Stimulated activated CD8-positive, alpha-beta memory T cell treated with anti-CD3 and anti-CD28 coated beads, Interleukin-4, amount 100 ng/mL, for 1 hour (primary cell): ENCODE measurements at places on chromosomes 7 and 10.

DNA sequence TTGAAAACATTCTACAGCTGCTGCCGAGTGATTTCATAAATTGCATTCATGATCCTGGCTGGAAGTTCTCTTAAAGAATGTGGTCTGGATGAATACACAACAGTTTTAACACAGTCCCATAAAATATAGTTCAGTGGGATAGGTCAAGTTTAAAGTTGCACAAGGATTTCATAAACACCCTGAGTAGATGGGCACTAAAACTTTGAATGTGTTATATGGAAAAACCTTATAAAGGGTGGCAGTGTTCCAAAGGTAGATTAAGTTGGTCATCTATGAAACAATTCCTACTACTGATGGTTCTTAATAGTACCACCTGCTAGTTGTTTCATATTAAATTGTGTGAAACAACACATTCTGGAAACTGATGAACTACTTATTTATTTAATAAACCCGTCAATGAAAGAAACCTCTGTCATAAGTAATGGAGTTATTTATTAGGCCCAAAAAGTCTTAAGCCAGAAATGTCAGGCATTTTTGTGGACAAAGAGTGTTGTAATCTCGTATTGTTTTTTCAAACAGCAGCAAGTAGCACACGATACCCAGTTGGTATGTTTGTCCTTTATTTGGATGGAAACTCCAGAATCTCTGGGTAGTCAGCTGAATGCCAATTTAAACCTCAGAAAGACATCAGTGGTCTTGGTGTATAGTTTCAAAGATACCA, 14.3 kb upstream of the RPA3 start:
- no peak for DNase-seq

DNA sequence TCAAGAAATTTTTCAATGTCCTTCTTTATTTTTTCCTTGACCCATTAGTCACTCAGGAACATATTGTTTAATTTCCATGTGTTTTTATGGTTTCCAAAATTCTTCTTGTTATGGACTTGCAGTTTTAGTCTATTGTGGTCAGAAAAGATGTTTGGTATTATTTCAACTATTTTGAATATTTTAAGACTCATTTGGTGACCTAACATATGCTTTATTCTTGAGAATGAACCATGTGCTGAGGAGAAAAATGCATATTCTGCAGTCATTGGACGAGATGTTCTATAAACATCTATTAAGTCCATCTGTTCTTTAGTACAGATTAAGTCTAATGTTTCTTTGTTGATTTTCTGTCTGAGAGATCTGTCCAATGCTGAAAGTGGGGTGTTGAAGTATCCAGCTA, 42.3 kb upstream of the MDFIC start:
- no peak for DNase-seq

- DNase-seq: no peak
Observed at GRCh38 chr10:132044803-132045202, 20.9 kb upstream of the JAKMIP3 start.

DNA sequence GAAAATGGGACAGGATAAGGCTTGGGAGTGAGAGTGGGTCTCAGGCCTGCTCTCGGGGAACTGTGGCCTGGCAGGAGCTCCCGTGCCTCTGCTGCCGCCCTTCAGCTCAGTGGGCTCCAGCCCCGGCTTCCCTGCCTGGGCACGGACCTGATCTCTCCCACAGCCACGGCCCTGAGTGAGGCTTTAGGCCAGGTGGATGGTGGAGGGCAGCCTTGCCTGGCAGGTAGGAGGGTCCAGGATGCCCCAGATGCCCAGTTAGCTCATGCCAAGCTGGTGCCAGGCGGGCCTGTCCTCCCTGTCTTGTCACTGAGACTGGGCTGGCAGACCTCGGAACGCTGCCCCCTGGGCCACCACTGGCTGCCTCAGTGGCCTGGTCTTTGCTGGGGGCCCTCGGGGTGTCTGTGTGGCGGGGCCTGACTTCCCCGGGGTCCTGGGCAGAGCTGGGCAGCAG, 116.6 kb downstream of the INPP5A start:
- DNase-seq: no peak

DNA sequence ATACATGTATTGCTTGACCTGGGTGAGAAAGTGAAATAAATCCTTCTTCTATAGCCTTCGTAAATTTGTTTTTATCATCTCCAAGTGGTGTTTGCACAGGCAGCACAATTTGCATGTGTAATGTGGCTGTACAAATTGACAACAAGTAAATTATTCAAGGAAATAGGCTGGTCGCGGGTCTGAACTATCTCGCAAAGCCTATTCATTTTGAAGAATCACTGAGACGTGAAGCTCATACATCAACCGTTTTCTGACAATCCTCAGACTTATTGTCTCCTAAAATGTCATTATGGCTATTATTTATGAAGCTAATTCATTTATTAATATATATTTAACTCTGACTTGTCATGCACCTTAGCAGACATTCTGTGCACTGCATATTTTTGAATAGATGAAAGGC, 16.2 kb upstream of the FAM204A start:
- no peak for DNase-seq

GRCh38 chr10:70405037-70405824, 1.3 kb downstream of the EIF4EBP2 start:
- no peak for DNase-seq

DNA sequence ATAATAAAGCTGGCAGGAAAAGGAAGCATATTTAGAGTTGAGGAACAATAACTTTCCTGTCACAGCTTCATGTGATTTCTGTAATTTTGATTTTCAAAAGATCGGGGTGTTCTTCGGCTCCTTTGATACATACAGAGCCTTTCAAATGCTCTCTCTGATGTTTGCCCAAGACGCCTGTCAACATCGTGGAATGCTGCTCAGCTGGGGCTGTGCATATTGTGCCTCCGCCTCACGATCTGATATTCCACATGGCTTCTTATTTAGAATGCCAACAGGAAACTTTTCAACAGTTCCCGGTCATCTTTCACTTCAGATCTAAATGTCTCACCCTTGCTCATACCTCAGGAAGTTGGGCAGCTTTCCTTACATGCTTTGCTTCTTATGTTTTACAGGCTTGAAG, 7.3 kb downstream of the NPY start:
- DNase-seq: no peak

DNA sequence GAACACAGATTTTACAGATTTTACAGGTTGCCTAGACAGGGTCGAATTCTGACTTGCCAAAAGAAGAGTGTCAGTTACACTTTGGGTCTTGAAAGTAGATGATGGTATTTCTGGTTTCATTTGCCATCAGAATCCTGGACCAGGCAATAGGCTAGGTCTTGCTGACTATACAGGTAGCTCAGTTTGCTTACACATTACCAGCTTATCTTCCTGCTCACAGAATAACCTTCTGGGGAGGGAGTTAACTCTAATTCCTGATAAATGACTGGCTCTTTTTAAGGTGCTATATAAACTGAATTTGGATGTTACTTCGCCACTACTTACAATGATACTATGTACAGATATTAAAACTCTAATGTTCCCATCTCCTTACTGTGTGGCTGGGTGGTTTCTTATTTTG, 39.8 kb downstream of the GBF1 start:
- no peak for DNase-seq

GRCh38 chr7:106138776-106139175, 26.7 kb upstream of the SYPL1 start:
- no peak for DNase-seq

DNA sequence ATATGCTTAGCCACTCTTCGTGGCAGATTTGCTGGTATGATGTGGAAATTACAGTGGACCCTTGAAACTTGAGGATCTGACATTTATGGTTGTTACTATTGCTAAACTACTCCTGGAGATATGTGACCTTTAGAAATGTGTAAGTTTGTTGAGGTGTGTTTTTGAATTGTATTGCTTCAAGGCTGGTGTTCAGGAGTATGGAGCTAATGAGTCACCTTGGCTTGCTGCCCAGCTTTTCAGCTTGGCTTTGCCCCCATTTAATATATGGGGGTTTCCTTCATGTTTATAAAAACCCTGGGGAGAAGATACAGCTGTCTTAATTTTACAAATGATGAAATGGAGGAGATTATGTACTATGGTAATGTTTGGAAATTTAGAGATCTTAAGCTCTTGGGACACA, 11.6 kb downstream of the HBP1 start:
- peak; percentile 45 for DNase-seq

DNA sequence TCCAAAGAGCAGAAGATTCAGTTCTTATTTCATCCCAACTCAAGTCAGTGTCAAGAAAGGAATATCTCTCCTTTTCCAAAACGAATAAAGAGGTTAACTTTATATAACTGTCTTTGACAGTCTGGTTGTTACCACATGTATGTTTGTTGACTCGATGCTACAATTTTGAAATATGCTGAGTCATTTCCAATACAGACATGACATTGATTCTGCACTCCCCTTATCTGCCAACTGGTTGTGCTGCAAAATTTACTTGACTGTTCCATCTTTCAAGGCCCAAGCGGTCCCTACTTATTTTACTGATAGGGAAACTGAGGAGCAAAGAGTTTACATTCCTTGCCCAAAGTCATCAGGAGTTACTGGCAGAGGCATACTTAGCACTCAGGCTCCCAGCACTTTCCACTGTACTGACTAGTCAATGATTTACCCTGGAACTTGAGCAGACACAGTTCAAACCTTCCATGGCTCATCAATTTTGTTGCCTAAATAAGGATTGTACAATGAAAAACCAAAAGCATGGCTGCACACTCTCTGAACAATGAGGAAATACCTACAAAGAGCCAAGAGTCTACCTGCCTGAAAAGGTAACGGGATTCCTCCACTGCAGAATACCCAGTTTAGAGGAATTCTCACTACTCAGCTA, 52.8 kb downstream of the ABLIM1 start:
- DNase-seq: no peak

GRCh38 chr7:45082831-45083331, 5.9 kb downstream of the NACAD start:
- no peak for DNase-seq

DNA sequence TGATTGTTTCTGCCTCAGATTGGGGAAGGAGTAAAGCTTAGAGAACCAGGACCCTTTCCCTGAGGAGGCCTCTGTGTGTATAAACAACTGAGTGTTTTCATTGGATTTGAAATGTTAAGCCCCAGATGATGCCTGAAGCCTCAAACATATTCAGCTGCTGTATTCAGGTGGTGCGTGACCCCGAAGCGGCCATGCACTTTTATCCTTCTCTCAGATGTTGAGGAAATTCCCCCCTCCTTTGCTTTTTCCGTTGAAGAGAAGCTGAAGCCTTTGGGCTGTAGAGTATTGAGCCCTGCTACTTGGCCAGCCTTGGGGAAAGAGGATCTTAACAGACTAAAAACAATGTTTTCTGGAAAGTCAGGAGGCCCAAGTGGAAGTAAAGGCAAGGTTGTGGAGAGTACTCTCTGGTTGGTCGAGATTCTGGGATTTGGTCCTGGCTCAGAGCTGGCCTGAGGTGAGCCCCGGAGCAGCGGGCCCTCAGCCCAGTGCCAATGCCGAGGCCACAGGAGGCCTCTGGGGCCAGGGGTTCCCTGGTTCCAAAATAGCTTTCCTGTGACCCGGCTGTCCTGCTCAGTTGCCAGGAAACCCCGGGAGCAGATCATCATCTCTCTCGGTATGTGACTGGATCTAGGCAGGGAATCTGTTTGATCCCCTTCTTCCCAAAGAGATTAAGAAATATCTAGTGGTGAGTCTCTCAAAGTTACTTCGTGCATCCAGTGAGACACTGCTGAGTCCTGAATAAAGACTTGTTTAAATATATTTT, 22.5 kb downstream of the FKBP6 start:
- DNase-seq: no peak

DNA sequence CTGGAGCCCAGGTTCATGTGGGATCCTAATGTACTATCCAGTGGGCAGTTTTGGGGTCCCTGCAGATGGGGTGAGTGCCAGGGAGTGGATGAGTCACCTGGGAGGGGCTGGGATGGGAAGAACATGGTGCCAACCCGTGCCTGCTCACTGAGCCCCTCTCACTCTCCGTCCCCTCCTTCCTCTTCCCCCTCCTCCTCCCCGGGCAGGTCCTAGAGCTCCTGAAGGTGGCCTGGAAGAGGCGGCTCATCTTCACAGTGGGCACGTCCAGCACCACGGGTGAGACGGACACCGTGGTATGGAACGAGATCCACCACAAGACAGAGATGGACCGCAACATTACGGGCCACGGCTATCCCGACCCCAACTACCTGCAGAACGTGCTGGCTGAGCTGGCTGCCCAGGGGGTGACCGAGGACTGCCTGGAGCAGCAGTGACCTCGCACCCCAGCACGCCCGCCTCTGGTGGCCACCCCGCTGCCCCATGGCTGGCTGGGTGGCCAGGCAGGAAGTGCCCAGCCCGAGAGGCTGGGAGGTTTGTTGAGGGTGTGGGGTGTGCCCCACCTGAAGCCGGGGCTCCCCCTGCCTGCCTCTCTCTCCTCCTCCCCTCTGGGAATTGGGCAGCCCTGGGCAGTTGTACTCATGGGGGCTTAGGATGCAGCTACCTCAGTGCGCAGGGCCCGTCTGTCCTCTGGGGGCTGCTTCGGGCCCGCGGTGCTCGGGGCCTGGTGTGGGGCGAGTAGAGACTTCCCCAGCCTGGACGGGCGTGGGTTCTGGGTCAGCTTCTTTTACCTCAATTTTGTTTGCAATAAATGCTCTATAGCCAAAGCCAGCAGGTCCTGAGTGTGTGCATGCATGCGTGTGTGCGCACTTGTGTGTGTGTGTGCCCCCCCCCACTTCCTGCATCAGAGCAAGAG, 4.9 kb upstream of the UPK3B start:
- DNase-seq: no peak

DNA sequence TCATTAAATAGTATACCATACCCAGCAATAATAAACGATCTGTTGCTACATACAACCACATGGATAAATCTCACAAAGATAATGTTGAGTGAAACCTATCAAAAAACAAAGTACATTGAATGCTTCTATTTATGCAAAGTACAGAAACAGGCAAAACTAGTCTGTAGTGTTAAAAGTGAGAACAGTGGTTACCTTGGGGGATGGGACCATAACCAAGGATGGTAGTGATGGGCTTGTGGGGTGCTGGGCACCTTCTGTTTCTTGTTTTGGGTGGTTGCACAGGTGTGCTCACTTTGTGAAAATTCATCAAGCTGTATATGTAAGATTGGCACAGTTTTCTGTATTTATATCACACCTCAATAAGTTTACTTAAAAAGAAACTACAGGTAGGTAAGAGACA, 105.7 kb downstream of the ATE1 start:
- no peak for DNase-seq

DNA sequence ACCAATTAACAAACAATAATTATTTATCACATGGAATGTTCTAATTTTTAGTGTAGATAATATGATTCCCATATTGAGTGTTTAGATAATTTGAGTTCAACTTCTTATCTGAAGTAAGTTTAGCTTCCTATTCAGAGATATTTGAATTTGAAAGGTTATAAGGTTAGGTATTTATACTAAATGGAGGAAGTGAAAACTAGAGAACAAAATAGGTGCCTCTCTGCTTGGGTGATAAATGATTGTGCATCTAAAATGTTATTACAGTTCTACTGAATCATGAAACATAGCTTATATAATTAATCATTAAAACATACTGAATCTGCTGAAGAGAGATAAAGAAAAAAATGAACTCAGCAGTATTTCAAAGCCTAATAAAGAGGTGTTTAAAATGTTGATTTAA, 1174.3 kb downstream of the XPNPEP1 start:
- DNase-seq: no peak

DNA sequence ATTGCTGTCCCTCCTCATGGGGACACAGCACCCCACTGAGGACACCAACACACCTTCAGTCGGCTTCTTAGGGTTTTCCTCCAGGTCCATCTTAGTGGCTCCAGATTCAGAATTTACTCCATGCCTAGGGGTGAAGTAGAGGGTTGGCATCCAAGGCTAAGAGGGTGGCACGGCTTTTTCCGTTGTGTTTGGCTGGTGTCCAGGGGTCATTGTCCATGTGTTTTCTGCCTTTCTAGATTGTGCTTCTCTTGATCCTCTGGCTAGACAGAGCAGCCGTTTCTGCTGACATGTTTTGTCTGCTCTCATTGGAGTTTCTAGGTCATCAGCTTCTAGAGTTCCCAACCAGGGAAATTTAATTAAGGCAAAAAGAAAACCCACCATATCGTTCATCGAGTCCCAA, 291.6 kb upstream of the CELF2 start:
- no peak for DNase-seq
